ENCODE measurements at places on chromosomes 16 and 17.

DNA sequence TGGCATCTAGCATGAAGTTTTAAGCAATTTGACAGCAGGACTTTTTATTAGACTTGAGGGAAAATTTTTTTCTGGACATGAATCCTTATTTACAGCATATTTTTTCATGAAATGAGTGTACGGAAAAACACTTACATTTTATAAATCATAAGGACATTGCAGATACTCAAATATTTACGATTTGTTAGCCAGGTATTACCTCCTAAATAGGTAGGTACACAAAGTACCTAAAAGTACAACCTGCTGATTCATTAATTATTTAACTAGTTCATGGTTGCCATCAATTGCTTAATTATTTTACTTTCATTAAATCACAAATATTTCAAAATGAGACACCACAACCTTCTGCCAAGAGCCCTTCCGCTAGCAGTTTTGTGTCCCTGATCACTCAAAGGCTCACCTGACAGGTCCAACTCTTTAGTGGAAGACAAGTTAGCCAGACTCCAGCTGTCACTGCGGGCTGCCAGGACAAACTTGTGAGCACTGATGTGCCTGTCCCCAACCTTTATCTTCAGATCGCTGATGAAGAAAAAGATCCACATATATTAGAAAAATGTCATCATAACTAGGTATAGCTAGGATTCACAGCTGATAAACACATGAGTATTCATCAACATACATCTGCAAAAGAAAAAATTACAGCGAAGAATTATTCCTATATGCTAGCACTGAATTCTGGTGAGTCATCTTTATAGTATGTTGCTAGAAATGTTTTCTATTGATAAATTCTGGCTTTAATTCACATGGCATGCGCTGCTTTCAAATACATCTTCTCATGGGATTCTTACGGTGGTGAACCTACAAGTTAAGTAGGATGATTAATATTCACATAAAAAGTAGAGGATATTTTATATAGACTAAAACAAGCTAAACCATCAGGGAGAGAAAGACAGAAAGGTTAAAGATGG lies 28.2 kb downstream of the ANKFY1 start:
- DNase-seq: no peak

DNA sequence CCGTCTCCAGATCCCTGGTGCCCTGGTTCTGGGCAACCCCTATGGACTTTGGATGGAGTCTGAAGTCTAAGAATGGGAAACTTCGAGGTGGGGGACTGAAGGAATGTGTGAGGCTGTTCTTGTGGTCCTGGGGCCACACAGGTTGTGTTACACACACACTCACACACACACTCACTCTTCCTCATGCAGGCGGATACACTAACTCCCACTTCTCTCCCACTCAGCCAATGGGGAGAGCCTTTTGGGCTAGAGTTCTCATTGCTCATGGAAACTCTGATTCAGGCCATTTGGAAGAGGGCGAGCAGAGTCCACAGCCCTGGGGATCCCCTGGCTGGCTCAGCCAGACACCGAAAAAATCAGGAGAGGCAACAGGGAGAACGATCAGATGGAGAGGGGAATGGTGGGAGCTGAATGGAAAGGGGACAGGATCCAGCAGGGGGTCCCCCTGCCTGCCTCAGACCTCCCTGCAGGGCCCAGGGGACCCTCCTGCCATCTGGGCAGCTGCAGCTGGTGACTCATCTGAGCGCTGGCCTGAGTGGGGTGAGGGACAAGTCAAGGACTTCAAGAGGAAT lies 9.1 kb downstream of the IGFBP4 start:
- DNase-seq: no peak

- no peak for DNase-seq
Observed at GRCh38 chr17:73895157-73895556, 250.9 kb upstream of the SDK2 start.

GRCh38 chr17:50354198-50354597 lies 8.3 kb downstream of the XYLT2 start:
- no peak for DNase-seq

DNA sequence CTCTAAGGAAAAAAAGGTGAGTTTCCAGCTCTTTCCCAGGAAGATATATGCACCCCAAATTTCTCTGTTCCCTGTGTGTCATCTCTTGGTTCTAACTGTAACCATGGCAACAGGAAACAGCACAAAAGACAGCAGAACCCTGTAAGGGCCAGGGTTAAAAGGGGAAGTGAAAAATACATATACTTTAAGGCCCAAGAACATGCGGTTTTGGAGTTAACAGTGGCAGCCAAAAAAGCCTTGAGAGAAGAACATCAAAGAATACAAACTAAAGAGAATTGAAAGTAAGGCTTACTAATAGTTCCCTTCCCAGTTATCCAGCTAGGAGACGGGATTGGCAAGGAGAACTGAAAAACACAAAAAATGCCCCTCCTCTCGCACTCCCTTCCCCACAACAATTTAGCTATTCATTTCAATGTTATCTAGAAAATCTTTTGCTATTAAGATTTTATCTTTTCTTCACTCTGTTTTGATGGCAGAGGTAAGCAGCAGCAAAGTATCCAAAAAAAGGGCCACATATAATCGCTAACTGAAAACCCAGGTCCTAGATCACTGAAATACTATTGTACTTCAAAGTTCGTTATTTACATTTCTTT lies 1.5 kb downstream of the SPOP start:
- no peak for DNase-seq

GRCh38 chr17:17540935-17541639 lies 44.9 kb upstream of the RASD1 start:
- no peak for DNase-seq

GRCh38 chr17:72122010-72122764 lies 1.4 kb downstream of the SOX9 start:
- DNase-seq: no peak

DNA sequence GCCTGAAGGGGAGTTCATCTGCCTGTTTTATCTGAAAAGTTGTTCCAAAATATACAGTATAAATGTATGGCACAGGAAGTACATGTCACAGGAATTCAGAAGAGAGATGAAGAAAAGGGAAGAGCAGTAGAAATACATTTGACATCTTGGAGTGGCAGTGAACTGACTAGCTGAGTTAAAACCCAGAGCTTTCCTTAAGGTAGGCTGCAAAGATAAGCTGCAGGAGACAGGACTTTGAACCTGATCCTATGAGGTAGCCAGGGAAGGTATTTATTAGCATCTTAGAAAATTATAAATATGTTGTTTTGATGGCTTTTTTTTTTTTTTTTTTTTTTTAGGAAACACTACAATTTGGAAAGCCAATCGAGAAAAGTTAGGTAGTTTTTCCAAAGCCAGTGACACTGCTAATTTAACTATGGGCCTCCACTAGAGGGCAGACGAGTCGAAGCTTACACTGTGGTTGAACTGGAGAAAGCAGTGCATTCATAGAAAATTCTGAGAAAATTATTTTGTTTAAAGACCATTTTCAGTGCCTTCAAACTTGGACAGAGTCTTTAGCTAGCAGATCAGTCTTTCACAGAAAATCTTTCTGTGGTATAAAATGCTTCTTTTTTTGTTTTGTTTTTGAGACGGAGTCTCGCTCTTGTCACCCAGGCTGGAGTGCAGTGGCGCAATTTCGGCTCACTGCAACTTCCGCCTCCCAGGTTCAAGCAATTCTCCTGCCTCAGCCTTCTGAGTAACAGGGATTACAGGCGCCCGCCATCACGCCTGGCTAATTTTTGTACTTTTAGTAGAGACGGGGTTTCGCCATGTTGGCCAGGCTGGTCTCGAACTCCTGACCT lies 122.3 kb downstream of the SSH2 start:
- DNase-seq: peak; percentile 69

GRCh38 chr16:67528222-67528869 lies at the start of gene RIPOR1:
RIPOR1 (plus strand) TSS chr16:67528829; CDS start chr16:67538447, 9,618 bp downstream.
- peak; percentile 57 for DNase-seq

- DNase-seq: no peak
Observed at GRCh38 chr16:29820730-29821642, 724 bp downstream of the MVP start.

GRCh38 chr17:68334393-68334792 lies 43.1 kb downstream of the ARSG start:
- DNase-seq: no peak

- DNase-seq: no peak
Observed at GRCh38 chr16:55019419-55020131, 88.9 kb downstream of the IRX5 start.

- DNase-seq: no peak
Observed at GRCh38 chr17:1928976-1929375, 96.2 kb downstream of the RTN4RL1 start.

GRCh38 chr16:86572041-86572521 lies 5.5 kb downstream of the FOXC2 start:
- DNase-seq: no peak
